ENCODE measurements at places on chromosomes 5 and 9.

- no peak for DNase-seq
These were observed 93.4 kb downstream of the RXRA start for GRCh38 chr9:134419684-134420076.

DNA sequence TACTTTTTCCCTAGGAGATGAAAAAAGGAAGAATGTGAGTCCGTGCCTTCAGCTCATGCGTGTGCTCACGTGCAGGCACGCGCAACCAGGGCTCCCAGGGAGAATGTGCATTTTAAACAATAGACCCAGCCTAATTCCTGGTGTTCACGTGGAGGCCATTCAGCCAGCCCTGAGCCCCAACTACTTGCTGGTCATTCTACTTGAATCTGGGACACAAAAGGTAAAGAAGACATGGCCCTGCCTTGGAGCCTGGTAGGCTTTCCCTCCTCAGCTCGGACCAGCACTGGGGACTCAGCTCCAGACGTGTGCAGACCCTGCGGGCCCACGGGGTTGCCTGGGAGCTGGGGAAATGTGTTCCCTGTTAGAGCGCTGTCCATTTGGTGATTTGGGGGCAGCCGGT lies 125.5 kb downstream of the MVB12B start:
- DNase-seq, result no peak

DNA sequence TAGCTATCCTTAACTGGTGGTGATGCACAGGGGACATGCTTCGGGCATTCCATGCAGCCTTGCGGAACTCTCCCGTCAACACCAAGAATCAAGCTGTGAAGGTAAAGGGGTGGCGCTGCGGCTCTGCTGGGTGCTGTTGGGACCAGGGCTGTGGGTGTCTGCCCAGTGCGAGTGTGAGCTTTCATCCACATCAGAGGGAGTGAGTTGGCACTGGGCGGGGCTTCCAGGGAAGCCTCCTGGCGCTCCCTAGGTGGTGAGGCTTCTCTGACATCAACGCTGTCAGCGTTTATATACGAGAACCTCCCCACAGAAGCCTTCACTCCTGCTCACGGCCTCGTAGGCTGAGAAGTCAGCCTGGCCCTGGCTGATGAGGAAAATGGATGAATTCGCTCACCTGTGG lies 11.7 kb downstream of the ARPC5L start:
- DNase-seq, result no peak

DNA sequence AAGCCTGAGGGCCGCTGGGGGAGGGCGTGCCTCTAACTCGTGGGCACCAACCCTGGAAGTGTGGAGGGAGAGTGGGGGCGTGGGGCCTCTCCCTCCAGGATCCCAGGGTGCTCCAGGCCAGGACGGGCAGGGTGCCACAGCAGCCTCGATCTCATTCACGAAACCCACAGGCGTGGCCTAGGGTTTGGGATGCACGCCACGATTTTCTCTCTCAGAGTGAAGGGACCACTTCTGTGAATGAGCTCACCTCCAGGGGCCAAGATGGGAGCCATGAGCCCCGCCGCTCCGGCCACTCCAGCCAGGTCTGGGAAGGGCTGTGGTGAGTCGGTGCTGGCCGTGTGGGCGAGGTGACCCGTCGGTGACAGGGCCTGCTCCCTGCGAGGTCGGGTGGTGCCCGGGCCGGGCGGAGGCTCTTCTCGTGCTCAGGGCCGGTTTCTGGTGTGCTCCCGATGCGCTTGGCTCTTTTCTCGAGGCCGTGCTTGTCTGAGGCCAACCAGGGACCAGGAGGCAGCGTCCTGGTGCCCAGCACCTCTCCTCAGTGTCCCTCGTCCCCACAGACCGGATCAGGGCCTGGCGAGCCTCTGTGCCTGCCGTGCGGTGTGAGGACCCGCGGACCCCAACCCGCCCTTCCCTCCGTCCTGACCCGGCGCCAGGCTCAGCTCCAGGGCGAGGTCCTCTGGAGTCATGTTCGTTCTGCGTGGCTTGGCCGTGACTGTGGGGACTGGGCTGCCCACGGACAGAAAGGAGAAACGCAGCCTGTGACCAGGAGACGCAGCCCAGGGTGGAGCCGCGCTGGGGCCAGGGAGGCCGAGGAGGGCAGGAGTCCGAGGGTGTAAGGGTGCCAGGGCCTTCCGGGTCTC lies 31.0 kb downstream of the TPPP start:
- no peak for DNase-seq

DNA sequence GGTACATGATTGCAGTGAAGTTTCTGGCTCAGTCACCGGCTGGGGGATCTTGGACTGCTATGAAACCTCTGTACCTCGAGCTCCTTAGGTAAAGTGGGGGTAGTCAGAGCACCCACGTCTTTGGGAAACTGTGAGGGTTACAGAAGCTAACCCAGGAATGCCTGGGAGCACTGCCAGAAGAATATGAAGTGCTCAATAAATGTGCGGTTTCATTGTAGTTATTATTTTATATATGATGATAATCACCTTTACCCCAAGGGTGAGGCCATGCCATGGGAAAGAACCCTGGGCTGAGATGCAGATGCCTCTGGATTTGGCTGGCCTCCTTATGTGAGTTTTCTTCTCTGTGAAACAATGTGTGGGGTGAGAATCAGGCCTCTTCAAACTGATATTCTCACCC lies 3.7 kb downstream of the NPR3 start:
- DNase-seq, result no peak

DNA sequence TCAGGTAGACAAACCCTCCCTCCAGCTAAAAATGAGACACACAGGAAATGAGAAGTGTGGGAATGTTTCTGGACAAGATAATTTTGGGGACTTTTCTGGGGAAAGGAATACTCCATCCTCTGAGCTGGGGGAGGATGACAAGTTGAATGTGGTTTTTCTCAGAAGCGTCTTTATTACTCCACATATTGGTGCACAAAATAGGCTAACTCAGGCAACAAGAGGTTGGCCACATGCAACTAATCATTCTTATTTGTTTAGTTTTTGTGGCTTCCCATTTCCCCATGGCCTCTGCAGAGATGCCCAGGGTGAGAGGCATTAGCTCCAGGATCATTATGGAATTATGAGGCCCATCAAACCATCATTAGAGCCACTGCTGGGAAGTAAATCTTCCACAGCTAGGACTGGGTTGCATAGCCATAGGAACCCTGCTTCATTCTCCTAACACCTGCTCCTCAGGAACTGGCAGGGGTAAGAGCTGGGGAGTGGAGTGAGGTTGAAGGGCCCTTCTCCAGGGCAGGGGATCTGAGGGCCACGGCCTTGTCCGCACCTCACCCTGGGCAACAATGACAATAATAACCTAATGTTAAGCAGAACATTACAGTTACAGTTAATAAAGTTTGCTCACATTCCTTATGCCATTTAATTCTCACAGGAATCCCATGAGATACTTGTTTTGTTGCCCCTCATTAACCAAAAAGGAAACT lies 9.3 kb upstream of the SIL1 start:
- no peak for DNase-seq

DNA sequence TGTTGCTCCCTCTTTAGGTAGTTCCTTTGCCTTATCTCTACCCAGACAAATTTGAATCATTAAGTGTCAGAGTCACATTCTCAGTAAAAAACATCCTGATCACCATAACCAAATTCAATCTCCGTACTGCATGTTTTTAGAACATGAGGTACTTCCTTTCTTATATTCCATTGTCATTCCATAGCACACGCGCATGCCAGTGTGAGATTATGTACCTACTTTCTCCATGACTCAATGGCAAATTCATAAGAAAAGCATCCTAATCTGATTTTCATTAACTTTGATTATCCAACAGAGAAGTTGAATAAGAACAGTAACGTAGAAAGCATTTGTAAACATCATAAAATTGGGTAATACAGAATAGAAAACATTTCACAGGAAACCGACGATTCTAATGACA lies 1118.6 kb upstream of the CDH9 start:
- DNase-seq, result no peak

Measured in T-helper 2 cell treated with Interferon-gamma antibody and Interleukin-4, amounts not matched to agents 5 μg/mL and 100 μg/mL, for 36 hours (primary cell).